ENCODE measurements at places on chromosomes 13 and 19.

DNA sequence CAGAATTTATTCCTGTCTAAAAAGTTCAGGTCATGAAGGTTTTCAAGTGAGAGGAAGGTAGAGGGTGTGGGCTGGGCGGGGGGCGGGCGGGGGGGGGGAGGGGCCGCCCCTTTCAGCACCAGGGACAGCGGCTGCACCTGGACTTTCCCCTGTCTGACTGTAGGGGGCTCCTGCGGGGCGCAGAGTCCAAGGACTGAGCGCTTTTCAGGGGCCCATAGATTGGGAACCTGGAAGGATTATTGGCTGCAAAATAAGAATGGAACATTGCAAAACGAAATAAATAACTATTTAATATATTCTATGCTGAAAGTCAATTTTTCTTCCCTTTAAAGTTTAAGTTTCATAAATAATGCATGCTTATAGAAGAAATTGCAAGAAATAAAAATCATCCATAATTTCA is 8.9 kb upstream of the CYP4F3 start:
- DNase-seq: no peak

GRCh38 chr19:3556978-3557460 is 367 bp downstream of the MFSD12 start:
- DNase-seq: peak; percentile 47

DNA sequence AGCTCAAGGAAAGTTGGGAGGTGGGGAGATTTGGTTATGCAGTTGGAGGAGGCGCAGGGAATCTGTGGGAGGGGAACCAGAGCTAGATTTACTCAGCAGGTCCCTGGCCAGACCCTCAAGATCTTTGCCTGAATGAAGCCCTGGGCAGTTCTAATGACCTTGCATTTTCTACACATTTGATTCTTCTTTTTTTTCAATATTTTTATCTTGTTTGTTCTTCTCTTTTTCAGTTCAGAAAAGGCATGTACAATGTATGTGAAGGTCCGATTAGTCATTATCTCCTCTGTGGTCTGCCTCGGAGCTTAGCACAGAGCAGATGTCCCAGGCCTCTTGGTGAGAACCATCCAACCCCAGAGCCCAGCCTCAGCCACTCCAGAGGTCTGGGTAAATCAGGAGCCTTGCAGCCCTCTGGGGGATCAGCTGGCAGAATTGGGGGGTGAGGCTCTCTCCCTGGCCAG is 24.2 kb downstream of the SERP2 start:
- no peak for DNase-seq

GRCh38 chr13:72120632-72121031 is 253.6 kb upstream of the DACH1 start:
- no peak for DNase-seq

DNA sequence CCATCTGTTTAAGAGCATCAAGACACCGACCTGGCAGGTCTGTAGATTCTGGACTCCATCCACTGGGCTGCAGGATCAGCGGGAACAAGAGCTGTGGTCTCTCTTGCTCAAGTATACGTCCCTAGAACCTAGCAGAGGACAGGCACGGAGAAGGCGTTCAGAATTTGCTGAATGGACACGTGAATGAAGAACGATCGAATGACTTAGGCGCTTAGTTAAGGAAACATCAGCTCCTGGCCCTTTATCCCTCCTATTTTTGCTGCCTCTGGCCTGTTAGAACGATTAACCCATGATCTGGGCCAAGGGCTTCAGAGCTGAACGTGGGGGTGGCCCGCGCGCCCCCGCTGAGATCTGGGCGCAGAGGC is 953 bp downstream of the DZIP1 start:
- no peak for DNase-seq

GRCh38 chr13:34256236-34256635 is 438.3 kb downstream of the RFC3 start:
- no peak for DNase-seq

DNA sequence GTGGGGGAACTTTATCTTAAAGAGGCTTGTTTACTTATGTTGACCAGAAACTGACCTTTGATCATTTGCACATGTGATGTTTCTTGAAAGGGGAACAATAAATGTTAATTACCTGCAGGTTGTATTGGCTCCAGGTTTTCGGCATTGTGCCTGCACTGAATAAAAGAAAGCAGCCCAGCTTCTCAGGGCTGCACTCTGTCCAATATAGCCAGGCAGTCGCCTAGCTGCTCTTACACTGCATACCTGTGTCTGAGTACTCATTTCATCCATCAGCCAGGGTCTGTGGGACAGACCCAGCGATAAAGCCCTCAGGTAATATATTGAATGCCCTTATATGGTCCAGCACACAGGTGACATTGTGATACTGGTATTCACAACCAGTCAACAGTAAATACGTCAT is 8.9 kb upstream of the ZNF726 start:
- DNase-seq: no peak

DNA sequence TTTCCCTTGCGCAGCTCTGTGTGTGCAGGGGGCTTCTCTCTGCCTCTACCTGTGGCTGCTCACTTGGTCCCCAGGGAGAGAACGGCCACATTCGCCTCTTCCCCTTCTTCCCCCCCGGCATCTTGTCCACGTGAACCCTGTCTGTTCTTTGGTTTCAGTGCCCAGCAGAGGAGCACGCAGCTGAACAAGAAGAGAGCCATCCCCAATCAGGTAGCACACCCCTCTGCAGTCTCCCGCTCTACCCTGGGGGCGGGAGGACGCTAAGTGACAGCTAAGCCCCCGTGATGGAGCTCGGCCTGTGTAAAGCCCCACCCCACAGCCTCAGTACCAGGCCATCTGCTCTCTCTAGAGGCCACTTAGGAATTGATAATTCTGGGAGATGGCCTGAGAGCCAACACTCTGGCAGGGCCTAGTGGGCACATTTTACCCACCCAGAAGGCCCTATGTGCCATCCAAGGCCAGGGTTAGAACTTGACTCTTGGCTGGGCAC is 30.2 kb downstream of the TMED1 start:
- DNase-seq: no peak

DNA sequence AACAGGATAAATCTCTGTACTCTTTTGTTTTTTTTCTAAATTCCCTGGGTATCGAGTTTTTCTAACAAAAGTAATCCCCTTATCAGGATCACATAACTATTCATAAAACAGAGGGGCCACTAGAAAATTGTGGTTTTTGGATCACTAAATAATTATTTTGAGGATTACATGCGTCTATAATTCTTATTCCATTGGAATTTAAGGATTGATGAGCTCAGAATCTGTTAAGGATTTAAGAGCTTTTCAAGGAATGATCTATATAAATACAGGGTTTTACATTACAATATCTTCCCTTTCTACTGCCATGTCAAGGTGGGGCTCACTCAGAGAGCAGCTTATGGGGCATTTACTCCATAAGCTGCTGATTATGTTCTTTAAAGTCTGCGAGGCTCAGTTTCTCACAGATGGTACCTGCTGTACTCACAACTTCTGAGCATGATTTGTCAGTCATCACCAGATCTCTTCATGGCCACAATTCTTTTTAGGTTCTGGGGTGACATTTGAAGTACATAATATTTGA is 449.8 kb downstream of the PCDH17 start:
- DNase-seq: no peak

- DNase-seq: no peak
These were observed 9.2 kb upstream of the ATP12A start for GRCh38 chr13:24670961-24671381.
